ENCODE measurements at places on chromosomes 2 and 18. TPM values are rescaled to one million over a fixed set of nuclear protein-coding genes. Genes with fewer than 3 reads are reported as not detected.

KCNK3 gene
- 0.28 TPM for total RNA-seq

EHD3 gene
- total RNA-seq: 15.0 TPM

POTEF gene
- not detected for total RNA-seq

CHN1 gene
- total RNA-seq: 12.8 TPM

FAM110C gene
- total RNA-seq: not detected

ZNF892 gene
- total RNA-seq: 3.0 TPM

FOSL2 gene
- 59.2 TPM for total RNA-seq

APOB gene
- under 0.01 TPM for total RNA-seq

IL1F10 gene
- total RNA-seq: not detected

ZBTB7C gene
- under 0.01 TPM for total RNA-seq

UGT1A7 gene
- 0.46 TPM for total RNA-seq
